ENCODE measurements at places on chromosomes 7 and 10.
A peak's percentile ranks its signal among the peaks of the same experiment; 100 is the strongest.

DNA sequence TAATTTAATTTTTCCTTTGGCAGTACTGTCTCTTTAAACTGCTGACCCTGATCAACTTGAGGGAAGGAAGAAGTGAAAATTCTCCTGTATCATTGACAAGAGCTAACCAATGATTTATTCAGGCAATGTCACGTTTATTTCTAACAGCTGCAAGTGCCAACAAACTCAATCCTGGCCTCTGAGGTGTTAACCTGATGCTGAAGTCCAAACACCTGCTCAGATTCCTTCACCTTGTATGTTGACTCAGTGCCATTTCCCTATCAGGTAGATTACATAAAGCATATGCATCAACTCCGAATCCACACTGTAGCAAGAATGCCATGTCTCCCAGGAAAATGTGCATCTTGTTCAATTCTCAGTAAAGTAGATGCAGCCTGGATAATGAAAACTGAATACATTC is 820.0 kb downstream of the XPNPEP1 start:
- no peak for DNase-seq

GRCh38 chr10:91238191-91238590 is 17.7 kb downstream of the PCGF5 start:
- no peak for DNase-seq

DNA sequence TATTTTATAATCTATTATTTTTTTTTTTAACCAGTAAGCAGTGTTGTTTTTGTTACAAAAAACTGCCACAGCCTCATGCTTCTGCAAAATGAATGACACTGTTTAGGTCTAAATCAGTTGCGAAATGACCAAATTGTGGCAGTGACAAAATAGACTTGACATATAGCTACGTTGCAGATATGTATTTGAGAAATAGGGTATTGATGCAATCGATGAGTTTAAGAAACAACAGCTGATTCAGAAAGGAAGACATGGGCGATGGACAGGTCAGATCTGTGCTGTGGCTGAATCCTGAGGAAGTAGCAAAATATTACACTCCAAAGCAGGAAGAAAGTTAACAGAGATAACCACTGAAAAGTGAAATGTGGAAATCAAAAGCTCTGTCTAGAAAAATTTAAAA is 89.0 kb upstream of the STEAP4 start:
- no peak for DNase-seq

- DNase-seq: no peak
These were observed 30.3 kb downstream of the GRB10 start for GRCh38 chr7:50752422-50752821.

- no peak for DNase-seq
These were observed 30.7 kb downstream of the FGF8 start for GRCh38 chr10:101745074-101745696.

- DNase-seq: peak; percentile 0
These were observed 290.8 kb downstream of the NXPH1 start for GRCh38 chr7:8724080-8724718.

GRCh38 chr10:36500266-36500665 is 625.1 kb upstream of the ANKRD30A start:
- DNase-seq: no peak

- DNase-seq: no peak
These were observed 5.6 kb downstream of the SUFU start for GRCh38 chr10:102509387-102509786.

GRCh38 chr7:78691584-78691983 is 761.9 kb downstream of the MAGI2 start:
- no peak for DNase-seq

DNA sequence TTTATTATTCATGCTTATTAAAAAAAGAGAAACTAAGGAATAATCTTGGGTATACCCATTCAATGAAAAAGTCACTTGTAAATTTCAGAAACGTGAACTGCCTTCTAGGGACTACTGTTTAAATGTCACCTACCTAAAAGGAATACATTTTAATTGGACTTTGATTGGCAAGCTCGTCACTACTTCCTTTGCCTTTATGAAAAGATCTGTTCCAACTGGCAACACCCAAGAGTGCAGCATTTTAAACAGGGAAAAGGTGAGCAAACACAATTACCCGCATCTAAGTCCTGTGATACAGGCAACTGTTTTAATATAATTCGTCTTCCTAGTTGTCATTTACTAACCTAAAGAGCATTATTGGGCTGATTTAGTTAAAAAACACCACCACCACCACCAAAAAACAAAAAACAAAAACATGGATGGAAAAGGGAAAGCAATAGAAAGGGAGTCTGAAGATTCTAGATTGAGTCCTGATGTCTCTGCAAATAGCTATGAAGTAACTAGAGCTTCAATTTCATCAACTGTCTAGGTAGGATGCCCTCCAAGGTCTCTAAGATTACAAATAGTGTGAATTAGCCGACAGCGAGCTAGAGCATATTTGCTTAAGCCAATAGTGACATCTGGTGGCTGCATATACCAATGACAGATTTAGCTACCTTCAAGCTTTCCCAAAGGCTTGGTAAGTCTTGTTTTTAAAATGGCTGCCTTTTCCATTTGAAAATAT is 33.8 kb upstream of the ICA1 start:
- peak; percentile 66 for DNase-seq

- no peak for DNase-seq
These were observed 12.8 kb downstream of the PRKG1 start for GRCh38 chr10:51087114-51087513.

GRCh38 chr7:44797329-44798258 is 1.1 kb downstream of the PPIA start:
- peak; percentile 56 for DNase-seq

- no peak for DNase-seq
These were observed 43.7 kb downstream of the CPVL start for GRCh38 chr7:29102558-29103151.

- DNase-seq: no peak
These were observed 187.9 kb downstream of the PTPRN2 start for GRCh38 chr7:158399762-158400161.

DNA sequence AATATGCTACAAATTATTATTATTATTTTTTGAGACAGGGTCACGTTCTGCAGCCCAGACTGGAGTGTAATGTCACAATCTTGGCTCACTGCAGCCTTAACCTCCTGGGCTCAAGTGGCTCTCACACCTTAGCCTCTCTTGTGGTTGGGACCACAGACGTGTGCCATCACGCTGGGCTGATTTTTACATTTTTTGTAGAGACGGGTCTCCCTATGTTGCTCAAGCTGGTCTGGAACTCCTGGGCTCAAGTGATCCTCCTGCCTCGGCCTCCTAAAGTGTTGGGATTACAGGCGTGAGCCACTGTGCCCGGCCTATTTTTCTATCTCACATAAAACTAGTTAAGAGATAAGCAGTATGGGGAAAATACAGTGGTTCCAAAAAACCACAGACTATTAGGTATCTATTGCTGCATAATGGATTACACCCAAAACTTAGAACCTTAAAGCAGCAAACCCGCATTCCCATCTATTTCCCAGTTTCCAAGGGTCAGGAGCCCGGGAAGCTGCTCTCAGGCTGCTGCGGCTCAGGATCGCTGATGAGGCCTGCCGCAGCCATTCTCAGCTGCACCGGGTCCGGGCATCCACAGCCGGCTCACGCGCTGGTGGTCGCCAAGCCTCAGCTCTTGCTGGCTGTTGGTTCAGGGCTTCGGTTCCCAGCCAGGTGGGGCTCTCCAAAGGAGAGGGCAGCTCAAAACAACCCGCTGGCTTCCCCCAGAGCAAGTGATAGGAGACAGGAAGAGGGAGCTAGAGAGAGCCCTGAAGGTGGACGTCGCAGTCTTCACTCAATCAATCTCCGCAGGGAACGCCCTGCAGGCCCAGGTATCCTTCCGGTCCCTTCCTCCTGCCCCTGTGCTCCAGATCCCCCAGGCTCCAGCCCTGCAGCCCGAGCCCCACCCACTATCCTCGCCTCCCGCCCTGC is 128.2 kb downstream of the UBE2H start:
- DNase-seq: no peak

All from retinal pigment epithelial cell (primary cell).